ENCODE measurements at places on chromosomes 5 and 9. TPM values are rescaled to one million over a fixed set of nuclear protein-coding genes. Genes with fewer than 3 reads are reported as not detected.

DBH gene
- total RNA-seq, result not detected

IL3 gene
- total RNA-seq, result not detected

STK32A gene
- not detected for total RNA-seq

BICD2 gene
- 34.8 TPM for total RNA-seq

DNA sequence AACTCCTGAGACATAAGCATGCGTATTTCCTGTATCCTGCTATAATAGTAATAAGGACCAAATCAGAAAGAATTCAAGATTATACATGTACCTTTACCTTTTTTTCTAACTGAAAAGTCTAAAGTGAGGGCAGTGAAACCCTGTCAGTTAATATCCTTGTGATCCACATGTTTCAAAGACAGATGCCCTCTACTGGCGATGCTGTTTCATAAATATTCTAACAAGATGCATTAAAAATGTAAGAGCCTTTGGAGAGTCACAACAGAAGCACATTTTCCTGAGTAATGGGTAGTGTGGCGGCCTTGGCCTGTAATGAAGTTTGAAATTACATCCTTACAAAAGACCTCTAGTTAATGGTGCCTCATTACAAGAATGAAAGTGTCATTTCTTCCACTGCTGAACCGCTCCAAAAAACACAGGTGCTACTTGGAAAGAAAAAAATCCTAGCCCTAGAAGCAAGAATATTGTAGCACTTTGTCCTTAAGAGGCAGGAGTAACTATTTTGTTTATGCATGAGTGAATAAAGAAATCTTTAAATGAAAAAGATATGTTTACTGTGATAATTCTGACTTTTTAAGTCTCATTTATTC is 232.6 kb downstream of the EPB41L4A start:
- H3K27me3 ChIP-seq, result peaks cover 17% of the 10 kb centered on the region
- no peak for DNase-seq
- no peaks in the 10 kb centered on the region for H3K4me1 ChIP-seq
- H3K4me3 ChIP-seq, result no peak overlapping the region
- H3K27ac ChIP-seq, result no peak overlapping the region
- H3K36me3 ChIP-seq, result no peaks in the 10 kb centered on the region

GRCh38 chr5:73393611-73394489 is 54.7 kb downstream of the FOXD1 start:
- DNase-seq, result no peak
- peaks cover 27% of the 10 kb centered on the region for H3K4me1 ChIP-seq
- H3K36me3 ChIP-seq, result no peaks in the 10 kb centered on the region

DNA sequence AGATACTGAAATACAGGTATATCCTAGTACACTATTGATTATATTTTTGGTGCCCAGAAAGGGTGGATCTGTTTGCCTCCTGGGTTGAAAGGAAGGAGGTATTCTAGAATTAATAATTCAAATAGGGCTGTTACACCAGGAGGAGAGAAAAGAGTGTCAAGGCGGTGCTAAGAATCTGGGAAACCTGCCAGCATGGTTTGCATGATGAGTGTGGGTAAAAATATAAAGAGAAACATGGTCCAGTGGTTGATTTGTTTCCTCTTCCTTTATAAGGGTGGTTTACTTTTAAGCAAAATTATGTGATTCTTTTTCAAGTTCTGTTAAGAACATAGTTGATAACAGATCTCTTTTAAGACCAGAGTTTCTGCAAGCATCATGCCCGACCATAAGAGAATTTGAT is 69.4 kb upstream of the NFIB start:
- DNase-seq, result no peak
- no peaks in the 10 kb centered on the region for H3K36me3 ChIP-seq
- H3K27ac ChIP-seq, result no peak overlapping the region
- peaks cover 6% of the 10 kb centered on the region for H3K4me1 ChIP-seq
- H3K27me3 ChIP-seq, result no peaks in the 10 kb centered on the region

- no peaks in the 10 kb centered on the region for H3K36me3 ChIP-seq
- peaks cover 14% of the 10 kb centered on the region for H3K27me3 ChIP-seq
- H3K27ac ChIP-seq, result no peak overlapping the region
- DNase-seq, result no peak
Observed at GRCh38 chr5:82439750-82440445, 161.7 kb upstream of the RPS23 start.

DNA sequence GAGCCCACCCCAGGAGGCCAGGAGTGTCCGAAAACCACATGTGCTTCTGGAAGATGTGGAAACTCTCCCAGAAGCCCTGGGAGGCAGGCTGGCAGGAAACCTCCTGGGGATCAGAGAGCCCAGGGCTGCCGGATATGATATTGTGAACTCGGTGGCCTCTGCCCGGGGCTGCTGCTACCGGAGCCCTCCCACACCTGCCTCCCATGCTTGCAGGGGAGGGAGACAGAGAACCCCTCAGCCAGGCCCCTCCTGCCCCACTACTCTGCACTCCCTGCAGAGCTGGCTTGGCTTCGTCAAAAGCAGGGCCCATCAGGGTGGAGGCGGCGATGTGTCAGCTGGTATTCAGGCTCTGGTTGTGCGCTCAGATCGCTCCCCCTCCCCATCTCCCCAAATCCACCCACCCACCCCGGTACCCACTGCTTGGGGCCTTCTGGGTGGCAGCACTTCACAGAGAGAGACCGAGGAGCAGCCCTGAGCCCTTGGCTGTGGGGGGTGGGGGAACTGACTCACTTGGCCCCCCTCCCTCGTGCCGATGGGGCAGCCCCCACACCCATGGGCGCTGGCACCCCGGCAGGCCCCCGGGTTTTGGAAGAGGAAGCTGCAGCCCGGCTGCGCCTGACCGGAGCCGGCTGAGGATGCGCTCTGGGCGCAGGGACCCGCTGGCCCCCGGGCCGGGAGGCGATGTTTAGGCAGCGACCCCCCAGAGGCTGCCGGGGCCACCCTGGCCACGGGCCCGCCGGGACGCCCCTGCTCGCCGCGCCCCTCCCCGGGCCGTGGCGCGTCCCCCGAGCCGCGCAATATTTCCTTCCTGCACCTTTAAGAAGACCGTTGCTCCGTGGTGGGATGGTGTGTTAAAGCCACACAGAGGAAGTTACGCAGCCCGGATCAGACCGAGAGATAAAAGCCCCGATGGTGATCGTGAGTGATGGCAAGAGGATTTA is 786 bp upstream of the NTNG2 start:
- peak overlapping the region; percentile 91 for H3K4me3 ChIP-seq
- no peak for DNase-seq
- peaks cover 18% of the 10 kb centered on the region for H3K4me1 ChIP-seq
- peak overlapping the region; percentile 59 for H3K27ac ChIP-seq
- peaks cover 60% of the 10 kb centered on the region for H3K27me3 ChIP-seq

DNA sequence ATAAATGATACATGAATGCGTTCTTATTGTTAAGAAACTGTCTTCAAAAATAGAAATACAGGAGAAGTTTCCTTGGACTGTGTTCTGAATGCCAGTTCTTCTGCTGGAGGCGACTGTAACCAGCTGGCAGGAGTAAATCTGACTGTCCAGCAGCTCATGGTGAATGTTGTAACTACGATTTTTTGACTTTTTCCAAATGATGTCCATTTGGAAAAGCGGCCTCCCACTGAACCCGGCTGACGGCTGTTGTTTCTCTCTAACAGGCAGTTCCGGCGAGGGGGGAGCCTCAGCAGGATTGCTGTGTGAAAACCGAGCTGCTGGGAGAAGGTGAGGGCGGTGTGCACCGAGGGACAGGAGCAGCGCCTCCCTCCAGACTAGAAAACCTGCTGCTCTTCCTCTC is 91.9 kb downstream of the EHMT1 start:
- H3K27me3 ChIP-seq, result no peaks in the 10 kb centered on the region
- DNase-seq, result no peak
- no peak overlapping the region for H3K4me3 ChIP-seq
- peaks cover 26% of the 10 kb centered on the region for H3K36me3 ChIP-seq

DNA sequence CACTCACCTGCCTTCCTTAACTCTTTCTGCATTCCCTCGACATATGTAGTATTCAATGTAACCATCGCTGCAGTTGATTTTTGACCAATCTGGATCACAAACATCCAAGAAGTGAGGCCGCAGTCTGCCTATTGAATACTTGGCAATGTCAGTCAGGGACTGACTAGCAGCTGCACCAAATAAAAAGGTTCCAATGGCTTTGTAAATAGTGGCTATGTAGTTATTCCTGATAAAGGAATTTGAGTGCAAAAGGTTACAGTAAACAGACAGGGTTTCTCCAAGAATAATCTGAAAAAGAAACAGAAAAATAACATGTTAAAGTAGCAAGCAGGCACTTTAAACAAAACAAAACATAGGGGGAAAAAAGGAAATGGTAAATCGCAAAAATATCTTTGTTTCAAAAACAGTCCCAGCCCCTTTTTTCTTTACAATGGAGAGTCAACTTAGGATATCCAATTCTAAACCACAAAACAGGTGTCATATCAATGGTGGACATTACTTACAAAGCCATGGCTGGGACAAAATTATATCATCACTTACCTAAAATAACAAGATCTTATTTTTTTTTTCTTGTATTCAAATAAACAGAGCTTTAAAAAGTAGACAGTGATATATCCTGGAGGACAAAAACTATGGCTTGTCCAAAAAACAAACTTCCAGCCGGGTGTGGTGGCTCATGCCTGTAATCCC is 66.8 kb downstream of the PLPP1 start:
- H3K27ac ChIP-seq, result no peak overlapping the region
- peaks cover 22% of the 10 kb centered on the region for H3K36me3 ChIP-seq
- H3K27me3 ChIP-seq, result no peaks in the 10 kb centered on the region

- peaks cover under 1% of the 10 kb centered on the region for H3K36me3 ChIP-seq
- H3K4me3 ChIP-seq, result no peak overlapping the region
- no peaks in the 10 kb centered on the region for H3K4me1 ChIP-seq
- no peak overlapping the region for H3K27ac ChIP-seq
Observed at GRCh38 chr5:1745796-1746370, 53.8 kb downstream of the MRPL36 start.

DNA sequence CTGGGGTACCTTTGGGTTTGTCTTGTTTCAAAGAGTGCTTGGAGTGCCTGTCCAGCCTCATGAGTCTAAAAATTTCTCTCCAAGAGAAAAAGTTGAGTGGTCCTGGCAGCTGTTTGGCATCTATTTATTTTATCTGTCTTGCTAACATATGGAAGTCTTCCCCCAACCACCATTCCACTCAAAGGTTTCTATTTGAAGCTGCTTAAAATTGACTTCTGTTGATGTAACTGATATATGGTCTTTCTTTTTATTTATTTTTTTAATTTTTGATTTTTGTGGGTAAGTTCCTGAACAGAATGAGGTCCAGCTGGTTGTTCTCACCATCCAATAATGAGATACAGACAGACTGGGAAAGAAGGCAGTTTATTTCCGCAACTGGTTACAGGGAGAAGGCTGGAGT is 178.7 kb upstream of the SGCD start:
- no peak overlapping the region for H3K4me3 ChIP-seq
- no peak for DNase-seq
- H3K27me3 ChIP-seq, result no peaks in the 10 kb centered on the region
- H3K36me3 ChIP-seq, result no peaks in the 10 kb centered on the region

DNA sequence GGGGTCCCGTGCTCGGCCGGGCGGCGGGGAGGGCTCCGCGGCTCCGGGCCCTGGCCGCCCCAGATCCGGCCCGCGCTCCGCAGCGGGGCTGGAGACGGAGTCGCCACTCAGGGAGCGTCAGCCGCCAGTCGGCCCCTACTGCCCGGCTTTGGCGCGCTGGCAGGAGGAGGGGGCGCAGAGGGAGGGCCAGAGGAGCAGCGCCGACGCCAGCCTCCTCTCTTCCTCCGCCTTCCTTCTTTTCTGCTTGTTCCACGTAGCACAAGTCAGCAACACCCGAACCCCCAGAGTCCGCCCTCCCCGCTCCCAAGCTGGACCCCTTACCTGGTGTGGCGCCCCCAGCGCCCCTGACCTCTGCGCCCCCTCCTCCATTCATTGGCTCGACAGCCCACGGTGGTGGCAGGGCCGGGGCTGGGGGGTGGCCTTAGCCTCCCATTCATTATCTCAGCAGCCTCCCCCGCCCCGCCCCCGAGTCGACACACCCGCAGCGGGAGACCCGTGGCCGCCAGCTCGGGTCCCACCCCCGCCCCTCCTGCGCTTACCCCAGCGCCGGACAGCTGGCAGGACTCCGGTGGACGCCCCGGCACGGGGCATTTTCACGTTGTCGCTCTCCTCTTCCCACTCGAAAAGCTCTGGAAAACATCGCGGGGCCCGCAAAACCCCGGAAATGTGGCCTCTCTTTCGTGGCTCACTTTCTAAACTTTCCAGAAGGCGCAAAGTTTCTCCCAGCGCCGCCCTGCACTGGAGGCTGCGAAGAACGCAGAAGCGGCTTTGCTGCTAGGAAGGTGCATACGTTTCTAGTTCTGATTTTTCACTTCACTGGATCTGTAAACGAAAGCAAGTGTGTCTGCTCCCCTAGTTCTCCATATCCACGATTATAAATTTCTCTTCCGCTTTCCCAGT is at the start of gene LPAR1:
TSS of gene LPAR1 (minus strand) at position 140 of the 900 bp plus-strand sequence. CDS start 66,353 bp downstream, outside the sequence.
- peak; percentile 89 for DNase-seq
- peaks cover 51% of the 10 kb centered on the region for H3K4me1 ChIP-seq
- peak within 1 kb of the TSS; percentile 97 for H3K27ac ChIP-seq
- H3K36me3 ChIP-seq, result no peaks in the 10 kb centered on the region
- H3K27me3 ChIP-seq, result no peaks in the 10 kb centered on the region

- H3K27ac ChIP-seq, result no peak overlapping the region
- H3K27me3 ChIP-seq, result peaks cover 3% of the 10 kb centered on the region
- H3K36me3 ChIP-seq, result no peaks in the 10 kb centered on the region
- H3K4me3 ChIP-seq, result no peak overlapping the region
Observed at GRCh38 chr9:135559606-135560005, 1.9 kb upstream of the PAEP start.

DNA sequence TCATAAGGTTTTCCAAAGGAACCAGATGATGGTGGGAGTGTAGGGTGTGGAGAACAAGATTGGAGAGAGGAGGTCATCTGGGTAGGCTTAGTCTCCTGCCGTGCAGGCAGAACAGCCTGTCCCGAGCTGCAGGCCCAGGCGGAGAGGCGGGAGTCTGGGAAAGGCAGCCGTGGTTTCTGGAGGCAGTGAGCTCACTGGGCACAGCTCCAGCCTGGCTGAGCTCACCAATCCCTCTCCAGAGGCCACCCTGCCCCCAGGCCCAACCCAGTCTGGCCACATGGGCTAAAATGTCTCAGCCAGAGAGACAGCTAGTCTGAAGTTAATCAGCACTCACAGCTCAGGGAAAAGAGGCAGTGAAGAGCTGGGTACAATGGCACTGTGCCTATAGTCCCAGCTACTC is 12.3 kb downstream of the P4HA2 start:
- peak overlapping the region; percentile 97 for H3K27ac ChIP-seq
- H3K4me3 ChIP-seq, result no peak overlapping the region
- H3K4me1 ChIP-seq, result peaks cover 20% of the 10 kb centered on the region
- no peaks in the 10 kb centered on the region for H3K27me3 ChIP-seq
- H3K36me3 ChIP-seq, result peaks cover 21% of the 10 kb centered on the region
